ENCODE measurements at places on chromosomes 1 and 21.

GRCh38 chr1:95067062-95067461 lies 5.7 kb downstream of the ALG14 start:
- no peak for DNase-seq

DNA sequence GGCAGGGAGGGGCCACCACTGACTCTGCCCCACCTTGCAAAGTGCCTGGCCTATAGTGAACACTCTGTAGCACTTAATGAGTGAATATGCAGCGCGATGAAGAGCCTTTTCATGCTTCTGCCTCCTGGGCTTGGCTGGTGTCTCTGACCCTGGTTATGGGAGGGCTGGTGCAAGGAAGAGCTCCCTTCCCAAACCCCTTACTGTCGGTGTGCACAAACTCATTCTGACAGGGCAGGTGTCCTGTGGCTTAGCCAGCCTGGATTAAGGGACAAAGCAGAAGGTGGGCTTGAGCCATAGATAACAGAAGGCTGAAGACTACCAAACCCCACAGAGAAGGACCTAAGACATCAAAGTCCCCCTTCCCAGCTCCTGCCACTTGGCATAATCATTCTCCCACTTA lies 2.0 kb upstream of the NCMAP start:
- no peak for DNase-seq

GRCh38 chr1:12619792-12620487 lies 1.9 kb upstream of the DHRS3 start:
- peak; percentile 73 for DNase-seq

- DNase-seq: no peak
Observed at GRCh38 chr21:15872236-15872635, 142.5 kb downstream of the USP25 start.

GRCh38 chr1:19360016-19360415 lies 47.9 kb downstream of the SLC66A1 start:
- no peak for DNase-seq

- no peak for DNase-seq
Observed at GRCh38 chr1:46457178-46457577, 32.5 kb upstream of the DMBX1 start.

All from stimulated activated CD4-positive, alpha-beta T cell treated with anti-CD3 and anti-CD28 coated beads, TNF-alpha, amount 100 ng/mL, for 48 hours (primary cell).